ENCODE measurements at places on chromosomes 6 and 20. TPM values are rescaled to one million over a fixed set of nuclear protein-coding genes. Genes with fewer than 3 reads are reported as not detected.

Gene EYS
- 0.32 TPM for total RNA-seq

Gene KCNS1
- total RNA-seq = 0.65 TPM

Gene NNAT
- total RNA-seq = under 0.01 TPM

Gene GLYATL3
- total RNA-seq = not detected

Gene PCK1
- not detected for total RNA-seq

Gene WFDC12
- not detected for total RNA-seq

Gene ANGPT4
- not detected for total RNA-seq

Gene HTR1B
- total RNA-seq = 17.9 TPM

Gene LAMA4
- 307 TPM for total RNA-seq

Gene OPRM1
- total RNA-seq = not detected
